ENCODE measurements at places on chromosomes 1 and 21.

DNA sequence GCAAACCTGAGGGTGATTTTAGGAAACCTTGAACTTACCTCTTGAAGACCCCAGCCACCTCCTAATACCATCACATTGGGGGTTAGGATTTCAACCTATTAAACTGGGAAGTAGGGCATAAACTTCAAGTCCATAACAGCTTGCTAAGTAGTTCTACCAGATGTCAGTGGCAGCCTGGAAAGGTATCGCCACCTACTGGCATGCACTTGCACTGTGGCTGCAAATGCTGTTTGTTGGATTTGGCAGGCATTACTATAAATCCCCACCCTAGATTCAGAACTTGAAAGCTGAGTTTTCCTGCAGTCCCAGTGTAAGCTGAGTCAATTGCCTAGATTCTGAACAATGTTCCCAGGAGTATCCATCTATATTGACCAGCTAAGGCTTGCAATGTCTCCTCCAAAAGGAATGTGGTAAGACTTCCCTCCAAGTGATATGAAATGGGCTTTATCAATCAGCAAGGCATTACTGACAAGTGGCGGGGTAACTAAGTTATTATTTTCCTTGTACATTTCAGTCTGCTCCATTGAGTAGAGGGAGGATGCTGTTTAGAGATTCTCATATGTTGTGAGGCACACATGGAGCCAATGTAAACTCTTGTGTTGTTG, 474.5 kb downstream of the PTPRC start:
- no peak for DNase-seq

DNA sequence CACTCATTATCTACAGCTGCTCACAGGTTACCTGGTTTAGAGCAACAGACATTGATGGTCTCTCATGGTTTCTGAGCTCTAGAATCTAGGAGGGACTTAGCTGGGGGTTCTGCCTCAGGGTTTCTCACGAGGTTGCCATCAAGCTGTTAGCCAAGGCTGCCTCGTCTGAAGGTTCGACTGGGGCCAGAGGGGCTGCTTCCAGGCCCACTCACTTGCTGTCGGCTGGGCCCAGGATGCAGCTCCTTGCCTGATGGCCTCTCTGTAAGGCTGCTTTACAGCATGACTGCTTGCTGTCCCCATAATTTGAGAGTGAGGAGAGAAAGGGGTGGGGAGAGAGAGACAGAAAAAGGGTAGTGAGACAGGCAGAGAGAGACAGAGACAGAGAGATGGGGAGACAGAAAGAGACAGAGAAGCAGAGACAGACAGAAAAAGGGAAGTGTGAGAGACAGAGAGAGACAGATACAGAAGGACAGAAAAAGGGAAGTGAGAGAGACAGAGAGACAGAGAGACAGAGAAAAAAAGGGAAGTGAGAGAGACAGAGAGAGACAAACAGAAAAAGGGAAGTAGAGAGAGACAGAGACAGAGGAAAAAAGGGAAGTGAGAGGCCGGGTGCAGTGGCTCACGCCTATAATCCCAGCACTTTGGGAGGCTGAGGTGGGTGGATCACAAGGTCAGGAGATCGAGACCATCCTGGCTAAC, 106.8 kb upstream of the C1orf174 start:
- DNase-seq = no peak

- DNase-seq = no peak
Observed at GRCh38 chr1:237390823-237391222, 348.8 kb downstream of the RYR2 start.

DNA sequence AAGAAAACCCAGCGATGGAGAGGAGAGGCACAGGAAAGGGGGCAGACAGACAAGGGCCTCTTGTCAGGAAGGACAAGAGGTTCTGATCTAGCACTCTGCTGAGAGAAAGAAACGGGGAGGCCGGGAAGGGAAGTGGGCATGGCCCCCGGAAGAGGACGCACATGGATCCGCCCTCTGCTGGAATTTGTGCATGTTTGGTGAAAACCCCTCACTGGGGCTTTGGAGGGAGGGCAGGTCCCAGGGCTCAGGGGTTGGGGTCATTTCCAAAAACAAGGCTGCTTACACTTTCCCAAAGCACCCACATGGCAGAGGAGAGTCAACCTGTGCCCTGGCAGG, 32.4 kb upstream of the ECE1 start:
- DNase-seq = no peak

DNA sequence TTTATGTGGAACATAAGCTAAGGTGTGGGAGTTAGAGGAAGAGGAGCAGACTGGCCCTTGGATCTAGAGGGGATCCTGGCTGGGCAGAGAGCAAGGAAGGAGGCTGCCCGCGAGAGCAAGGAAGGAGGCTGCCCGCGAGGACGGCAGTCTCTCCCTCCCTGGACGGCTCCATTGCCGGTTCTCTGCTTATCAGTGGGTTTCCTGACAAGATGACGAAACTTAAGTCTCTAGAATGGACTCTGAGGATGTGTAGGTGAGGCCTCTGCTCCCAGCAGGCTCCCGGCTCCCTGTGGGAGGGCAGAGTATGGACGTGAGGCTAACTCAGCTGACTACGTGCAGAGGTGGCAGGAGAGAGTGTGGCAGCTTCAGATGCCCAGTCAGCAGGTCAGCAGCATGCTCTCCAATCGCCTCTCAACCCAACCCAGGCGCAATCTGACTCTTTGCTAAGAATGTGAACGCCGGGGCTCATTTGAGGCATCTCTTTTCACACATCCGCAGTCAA, 6.1 kb downstream of the MYBPHL start:
- DNase-seq = no peak

DNA sequence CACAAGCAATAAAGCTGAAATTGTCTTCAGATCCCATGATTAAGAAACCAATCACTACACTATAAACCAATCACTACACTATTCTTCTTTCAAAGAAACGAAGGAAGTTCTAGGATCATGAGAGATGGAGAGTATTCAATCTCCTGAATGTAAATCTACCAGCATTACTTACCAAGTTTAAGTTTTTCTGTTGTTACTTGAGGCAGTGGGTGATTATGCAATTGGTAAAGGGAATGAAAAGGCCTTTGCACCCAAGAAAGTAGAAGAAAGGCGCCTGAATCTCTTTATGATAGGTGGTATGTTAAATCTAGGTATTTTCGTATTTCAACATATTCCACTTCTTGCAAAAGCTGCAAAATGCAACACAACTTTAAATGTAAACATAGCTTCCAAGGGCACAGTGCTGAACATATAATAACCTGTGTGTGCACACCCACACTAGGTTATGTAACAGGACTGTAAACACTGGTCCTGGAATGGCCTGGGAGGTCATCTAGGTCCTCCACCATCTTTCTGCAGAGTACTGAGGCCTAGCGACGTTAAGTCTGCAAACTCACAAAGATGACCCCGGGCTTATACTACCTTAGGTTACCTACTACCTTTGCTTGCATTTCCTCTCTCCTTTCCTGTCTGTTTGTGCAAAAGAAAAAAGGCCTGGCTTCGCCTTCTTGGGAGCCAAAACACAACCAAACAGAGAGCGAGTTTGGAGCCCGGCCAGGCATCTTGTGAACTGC, 1.1 kb upstream of the UAP1 start:
- no peak for DNase-seq

DNA sequence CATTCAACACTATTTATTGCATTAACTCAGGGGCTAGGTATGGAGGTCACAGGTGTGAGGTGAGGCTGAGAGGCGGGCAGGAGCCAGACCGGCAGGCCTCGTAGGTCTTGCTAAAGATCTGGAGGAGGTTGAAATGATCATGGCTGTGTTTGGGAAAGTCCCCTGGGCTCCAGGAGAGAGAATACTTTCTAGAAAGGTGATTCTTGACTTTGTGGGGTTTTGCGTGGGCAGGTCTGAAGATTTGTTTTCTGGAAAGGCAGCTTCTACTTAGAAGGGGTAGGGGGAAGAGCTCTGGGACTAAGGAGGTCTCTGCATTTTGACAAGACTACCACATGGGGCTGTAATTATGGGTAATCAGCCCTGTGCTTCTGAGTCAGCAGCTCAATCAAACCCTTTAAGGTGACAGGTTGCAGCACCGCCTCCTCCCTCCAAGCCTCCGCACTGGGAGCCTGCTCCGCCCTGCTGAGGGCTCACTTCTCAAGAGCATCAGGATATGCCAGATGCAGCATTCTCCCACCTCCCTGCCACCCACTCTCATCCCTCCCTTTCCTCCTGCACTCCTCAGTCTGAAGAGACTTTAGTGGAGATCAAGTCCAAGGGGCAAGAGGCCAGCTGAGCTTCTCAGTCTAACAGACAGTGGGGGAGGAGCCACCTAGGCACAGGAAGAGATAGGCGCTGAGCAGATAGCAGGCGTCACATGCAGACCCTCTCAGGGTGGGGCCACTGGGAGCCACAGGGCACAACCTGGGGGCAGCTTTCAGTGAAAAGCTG, 30.5 kb downstream of the SLC30A1 start:
- no peak for DNase-seq

DNA sequence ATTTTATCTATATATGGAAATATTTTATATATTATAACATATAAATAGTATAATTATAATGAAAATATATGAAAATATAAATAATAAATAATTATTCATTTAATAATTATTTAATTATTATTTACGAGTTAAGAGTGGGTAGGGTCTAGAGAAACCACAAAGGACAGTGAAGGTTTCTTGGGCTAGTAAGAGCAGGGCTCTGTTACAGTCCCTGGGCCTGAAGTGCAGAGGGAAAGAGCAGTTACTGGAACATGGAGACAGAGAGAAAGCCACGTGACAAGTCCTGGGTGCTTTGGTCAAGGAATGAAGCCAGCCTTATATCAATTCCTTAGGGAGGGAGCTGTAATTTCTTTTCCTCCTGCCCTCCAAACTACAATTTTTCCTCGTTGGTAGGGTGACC, 117.2 kb upstream of the OLIG2 start:
- DNase-seq = no peak
